ENCODE measurements at places on chromosomes 7 and 10.

GRCh38 chr7:51226916-51227535, 89.6 kb downstream of the COBL start:
- no peak for DNase-seq

GRCh38 chr7:104272767-104273384, 55.5 kb upstream of the LHFPL3 start:
- peak; percentile 45 for DNase-seq

- DNase-seq = no peak
Measured at GRCh38 chr7:5484921-5485320, 61.3 kb upstream of the TNRC18 start.

DNA sequence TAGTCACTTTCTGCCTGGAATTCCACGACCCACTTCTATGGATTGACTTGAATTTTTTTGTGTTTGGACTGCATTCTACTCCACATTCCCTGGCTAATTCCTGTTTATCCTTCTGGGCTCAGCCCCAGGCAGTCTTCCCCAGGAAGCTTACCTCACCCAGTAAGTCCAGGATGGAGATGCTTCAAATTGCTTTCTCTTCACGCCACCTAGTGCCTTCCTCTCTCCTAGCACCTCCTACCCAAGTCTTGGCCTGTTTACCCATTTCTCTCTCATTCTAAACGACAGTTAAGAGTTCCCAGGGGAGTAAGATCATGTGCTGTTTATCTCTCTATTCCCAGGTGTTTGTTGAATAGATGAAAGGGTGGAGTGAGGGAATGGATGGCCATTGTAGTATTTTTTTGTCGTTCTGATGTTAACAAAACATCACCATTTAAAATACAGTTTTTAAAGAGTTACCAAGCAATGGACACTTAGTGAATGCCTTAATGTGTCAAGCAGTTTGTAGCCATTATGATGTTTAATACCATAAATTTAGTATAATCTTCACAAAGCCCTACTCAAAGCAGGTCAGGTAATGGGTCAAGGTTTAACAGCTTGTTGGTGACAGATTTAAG, 45.5 kb upstream of the TARP start:
- peak; percentile 49 for DNase-seq

- no peak for DNase-seq
Measured at GRCh38 chr7:115060095-115060870, 138.4 kb downstream of the MDFIC start.

- no peak for DNase-seq
Measured at GRCh38 chr7:7517754-7518153, 17.9 kb downstream of the COL28A1 start.

DNA sequence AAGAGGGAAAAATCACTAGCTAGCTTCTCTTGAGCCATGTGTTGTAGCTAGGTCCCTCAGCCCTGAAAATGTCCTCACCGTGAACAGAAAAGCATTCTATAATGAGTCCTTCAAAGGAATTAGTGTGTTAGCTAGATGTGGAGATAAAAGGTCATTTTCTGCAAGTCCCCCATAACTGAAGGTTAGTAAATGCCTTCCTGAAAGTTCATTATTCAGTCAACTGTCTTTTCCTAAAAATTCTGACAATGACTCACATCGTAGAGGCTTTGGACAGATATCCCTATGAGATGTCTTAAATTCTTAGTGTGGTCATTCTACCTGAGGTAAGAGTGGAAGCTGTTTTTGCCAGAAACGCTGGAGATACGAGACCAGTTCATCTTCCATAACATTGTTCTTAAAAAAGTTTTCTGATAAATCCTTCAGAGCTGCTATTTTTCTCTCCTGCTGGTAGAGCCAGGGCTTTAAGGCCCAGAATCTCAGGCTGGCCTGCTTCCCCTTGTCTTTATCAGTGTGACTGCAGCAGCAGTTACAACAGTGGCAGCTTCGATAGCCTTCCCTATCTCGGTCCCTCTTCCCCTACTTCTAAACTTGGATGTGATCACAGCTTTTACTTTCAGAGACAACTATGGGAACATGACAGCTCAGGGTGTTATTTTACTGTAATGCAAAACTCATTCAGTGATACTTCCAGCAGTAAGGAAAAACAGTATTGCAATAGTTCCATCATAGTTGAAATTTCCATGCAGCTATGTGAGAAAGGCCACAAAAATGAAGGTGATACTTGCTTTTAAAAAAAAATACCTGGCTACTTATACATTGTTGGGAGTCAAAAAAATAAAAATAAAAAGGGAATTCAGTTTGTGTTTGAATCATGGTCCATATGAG, 37.3 kb upstream of the PRKAR2B start:
- DNase-seq = no peak

GRCh38 chr7:46139079-46139478, 218.0 kb upstream of the IGFBP3 start:
- DNase-seq = no peak

DNA sequence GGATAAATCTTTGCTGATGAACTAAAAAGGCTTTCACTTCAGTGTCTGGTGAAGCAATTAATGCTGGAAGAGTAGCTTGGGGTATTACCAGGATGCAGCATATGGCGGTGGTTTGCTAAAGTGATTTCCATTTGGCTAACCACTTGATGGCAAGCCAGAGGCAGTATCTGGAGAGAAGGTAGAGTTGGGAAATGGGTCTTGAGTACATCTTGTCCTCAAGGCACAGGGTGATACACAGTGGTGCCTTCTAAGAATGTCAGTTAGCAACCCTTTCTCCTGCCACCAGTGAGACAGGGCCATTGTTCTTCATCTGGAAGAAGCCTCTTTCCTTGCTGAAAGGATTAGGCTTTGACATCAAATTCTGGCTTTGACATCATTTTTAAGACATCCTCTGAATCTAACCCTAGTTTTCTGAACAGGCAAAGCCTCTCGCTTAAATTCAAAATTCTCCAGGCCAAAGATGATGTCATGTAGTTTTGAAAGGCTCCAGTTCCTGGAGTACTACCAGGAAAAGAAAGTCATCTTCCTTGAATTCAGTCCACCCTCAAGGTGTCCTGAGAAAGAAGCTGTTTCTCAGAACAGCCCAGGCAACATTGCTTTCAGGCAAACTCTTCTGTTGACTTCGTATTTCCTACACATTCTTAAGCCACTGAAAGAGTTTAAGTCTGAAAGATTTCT, 162.4 kb downstream of the ARID5B start:
- DNase-seq = peak; percentile 5

- DNase-seq = no peak
Measured at GRCh38 chr10:3887885-3888476, 103.0 kb upstream of the KLF6 start.

GRCh38 chr7:91634485-91635177, 245.9 kb downstream of the MTERF1 start:
- DNase-seq = no peak

DNA sequence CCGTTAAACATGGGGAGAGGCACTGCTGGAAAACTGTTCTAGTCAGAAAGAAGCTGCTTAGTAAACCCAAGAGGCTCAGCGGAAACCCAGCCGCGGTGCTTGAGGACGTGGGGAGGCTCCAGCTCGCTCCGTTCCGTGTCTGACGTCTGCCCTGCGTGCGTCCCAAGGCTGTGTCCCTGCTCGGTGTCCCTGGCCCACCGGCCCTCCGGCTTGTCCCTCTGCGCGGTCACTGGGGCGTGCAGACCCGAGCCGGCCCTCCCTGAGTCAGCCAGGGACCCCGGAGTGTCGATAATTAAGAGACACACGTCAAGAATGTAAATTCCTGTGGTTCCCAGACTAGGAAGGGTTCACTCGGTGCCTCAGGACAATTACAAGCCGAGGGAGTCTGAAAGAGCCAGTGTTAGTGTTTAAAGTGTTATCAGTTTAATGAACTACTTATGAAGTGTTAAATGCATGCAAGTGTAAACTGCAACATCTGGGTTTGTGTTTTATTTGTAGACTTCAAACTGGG, 98.9 kb downstream of the WDR11 start:
- no peak for DNase-seq

GRCh38 chr10:63120554-63120953, 12.6 kb upstream of the NRBF2 start:
- peak; percentile 98 for DNase-seq

GRCh38 chr7:97078023-97078969, 39.2 kb upstream of the SDHAF3 start:
- no peak for DNase-seq

DNA sequence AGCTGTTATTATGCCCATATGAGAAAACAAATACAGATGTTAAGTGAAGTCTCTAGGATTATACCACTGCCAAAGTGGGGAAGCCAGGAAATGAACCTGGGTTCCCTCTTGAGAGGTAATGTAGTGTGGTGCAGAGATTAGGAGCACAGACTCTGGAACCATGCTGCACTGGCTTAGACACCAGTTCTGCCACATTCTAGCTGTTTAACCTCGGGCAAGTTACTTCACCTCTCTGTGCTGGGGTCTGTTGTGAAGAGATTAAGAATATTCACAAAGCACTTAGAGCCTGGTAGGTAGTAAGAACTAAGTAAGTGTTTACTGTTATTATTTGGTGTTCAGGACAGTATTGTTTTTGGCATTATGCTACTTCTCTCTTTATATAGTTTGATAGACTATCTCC, 41.9 kb downstream of the PDE6C start:
- no peak for DNase-seq

- DNase-seq = no peak
Measured at GRCh38 chr10:112383325-112383724, 9.4 kb downstream of the ACSL5 start.

DNA sequence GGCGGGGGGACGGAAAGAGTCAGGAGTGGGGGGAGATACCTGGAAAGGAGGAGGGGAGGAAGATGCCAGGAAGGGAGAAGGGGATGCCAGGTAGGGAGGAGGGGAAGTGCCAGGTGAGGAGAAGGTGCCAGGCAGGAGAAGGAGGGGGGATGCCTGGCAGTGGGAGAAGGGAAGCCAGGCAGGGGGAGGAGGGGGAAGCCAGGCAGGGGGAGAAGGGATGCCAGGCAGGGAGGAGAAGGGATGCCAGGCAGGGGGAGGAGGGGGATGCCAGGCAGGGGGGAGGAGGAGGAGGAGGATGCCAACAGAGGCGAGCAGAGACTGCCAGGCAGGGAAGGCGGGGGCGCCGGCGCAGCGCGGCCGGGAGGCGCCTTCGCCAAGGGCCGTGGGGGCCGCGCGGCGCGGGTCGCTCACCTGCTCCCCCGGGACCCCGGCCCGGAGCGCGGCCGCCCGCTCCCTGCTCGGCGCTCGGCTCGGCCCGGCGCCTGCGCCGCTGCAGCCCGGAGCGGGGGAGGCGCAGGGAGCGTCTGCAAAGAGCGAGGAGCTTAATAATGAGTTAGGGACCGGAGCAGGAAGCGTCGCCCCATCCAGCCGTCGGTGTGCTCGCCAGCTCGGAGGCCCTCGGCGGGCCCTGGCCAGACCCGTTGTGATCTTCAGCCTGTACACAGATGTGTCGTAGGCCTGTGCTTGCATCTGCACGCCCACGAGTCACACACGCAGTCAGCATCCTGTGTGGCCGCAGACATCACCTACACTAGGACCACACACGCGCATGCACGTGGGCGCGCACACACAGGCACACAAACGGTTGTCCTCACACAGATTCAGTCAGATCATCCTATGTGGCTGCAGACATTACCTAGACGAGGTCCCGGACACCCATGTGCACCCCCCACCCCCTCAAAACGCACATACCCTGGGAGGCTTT, 28.4 kb upstream of the SMARCD3 start:
- DNase-seq = peak; percentile 36

DNA sequence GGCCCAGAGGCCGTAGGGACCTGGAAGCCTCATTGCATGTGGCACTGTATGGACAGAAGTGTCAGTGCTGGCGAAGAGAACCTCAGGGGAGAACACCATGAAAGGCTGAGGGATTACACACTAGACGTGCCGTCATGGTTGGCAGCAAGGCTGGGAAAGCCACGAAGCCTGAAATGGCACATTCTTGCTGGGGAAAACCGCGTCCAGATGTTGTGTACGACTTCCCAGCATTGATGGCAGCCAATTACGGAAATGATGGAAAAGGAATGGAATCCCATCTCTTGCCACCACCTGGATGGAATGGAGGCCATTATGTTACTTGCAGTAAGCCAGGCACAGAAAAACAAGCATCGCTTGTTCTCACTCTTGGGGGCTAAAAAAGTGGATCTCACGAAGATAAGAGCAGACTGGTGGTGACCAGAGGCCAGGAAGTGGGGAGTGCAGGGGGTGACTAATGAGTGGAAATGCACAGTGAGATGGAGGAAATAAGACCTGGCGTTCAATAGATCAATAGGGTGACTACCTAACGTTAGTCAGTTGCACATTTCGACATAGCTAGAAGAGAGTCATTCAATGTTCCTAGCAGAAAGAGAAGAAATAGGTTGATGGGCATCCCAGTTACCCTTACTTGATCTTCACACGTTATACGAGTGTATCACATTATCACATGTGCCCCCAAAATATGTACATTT, 14.6 kb upstream of the PWWP2B start:
- DNase-seq = no peak

DNA sequence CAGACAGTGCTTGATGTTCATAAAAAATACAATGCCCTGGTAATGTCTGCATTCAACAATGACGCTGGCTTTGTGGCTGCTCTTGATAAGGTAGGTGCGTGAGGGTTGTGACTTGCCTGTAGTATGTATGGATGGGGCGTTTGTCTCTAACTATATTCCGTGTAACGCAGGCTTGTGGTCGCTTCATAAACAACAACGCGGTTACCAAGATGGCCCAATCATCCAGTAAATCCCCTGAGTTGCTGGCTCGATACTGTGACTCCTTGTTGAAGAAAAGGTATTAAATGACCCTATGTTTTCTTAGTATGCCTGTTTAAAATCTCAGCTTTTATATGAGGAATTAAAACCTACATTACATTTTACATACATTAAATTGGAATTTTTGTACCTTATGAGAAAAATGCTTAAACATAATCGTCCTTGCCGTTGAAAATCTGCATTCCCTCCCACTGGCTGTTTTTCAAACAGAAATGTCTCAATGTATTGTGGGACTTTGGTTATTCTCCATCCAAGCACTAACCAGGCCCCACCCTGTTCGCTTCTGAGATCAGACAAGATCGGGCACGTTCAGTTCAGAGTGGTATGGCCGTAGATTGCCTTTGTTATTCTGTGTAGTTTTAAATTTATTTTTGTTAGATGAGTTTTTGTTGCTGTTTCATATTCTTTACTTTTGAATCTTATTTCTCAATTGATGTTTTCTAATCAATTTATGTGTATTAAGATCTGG, 85.3 kb downstream of the CUL1 start:
- no peak for DNase-seq

- no peak for DNase-seq
Measured at GRCh38 chr7:141073173-141073640, 657 bp upstream of the TMEM178B start.

GRCh38 chr10:49389361-49389933, 6.4 kb downstream of the DRGX start:
- no peak for DNase-seq

DNA sequence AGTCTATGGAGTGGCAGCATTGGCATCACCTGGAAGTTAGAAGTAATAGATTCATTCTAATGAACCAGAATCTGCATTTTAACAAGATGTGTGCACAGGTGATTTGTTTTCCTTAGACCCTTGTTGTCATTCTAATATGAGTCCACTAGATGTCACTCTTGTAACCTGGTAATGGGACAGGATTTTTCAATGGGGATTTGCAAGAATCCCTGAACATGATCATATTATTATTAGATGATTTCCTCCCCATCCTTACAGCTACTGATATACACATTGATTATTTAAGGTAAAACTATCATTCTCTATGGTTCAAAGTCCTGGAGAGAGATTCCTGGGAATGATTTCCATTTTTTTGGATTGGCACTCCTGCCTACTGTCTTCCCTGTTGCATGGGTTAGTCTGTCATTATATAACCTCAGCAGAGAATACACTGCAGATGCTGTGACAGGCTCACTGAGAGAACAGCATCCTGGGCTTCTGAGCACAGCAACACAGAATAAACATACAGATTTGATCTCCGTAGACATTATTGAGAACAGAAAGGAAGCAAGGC, 194.9 kb downstream of the SUGCT start:
- peak; percentile 42 for DNase-seq

Data from DMS 273 treated with DMSO at 0.1 percent for 48 hours (cell line).